ENCODE measurements at places on chromosomes 2 and 18. TPM values are rescaled to one million over a fixed set of nuclear protein-coding genes. Genes with fewer than 3 reads are reported as not detected.

GRCh38 chr2:28451793-28452533, 43.9 kb upstream of the PLB1 start:
- no peak for DNase-seq

DNA sequence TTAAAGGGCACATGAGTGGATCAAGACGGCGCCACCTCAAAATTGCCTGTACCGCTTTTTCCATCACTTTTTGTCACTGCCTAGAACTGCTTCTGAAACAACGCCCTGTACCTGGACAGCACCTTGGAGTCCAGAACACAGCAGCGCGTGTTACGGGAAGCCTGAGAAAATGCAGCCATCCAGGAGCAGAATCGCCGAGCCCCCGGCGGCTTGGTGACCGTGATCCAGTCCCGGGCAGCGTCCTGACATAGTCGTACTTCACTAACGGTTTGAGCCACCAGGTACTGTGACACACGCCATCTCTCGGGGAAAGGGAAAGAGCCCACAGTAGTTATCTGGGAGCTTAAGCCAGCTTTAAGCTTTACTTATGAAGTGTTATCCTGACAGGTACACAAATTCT, 168.9 kb upstream of the SALL3 start:
- no peak for DNase-seq

DNA sequence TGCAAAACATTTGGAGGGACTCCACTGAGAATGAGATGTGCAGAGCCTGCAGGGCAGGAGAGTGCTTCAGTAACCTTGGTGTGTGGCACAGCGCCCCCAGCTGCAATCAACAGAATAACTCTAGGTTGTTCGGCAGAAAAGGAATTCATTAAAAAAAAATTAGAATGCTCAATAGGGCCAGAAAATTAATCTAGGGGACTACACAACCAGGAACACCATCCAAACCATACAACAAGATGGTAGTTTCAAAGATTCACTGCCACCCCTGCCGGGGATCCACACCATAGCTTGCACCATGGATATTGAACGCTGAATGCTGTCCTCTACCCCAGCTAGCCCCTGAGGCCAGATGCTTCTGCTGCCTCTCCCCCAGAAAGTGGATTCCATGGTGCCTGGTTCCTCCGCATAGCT, 50.1 kb downstream of the THUMPD2 start:
- DNase-seq: peak; percentile 28

- DNase-seq: no peak
These were observed 126.2 kb downstream of the TPO start for GRCh38 chr2:1539441-1539840.

GRCh38 chr2:2960441-2961133, 417.0 kb downstream of the EIPR1 start:
- no peak for DNase-seq

GRCh38 chr18:21191596-21192307, 50.3 kb upstream of the GREB1L start:
- DNase-seq: peak; percentile 57

DNA sequence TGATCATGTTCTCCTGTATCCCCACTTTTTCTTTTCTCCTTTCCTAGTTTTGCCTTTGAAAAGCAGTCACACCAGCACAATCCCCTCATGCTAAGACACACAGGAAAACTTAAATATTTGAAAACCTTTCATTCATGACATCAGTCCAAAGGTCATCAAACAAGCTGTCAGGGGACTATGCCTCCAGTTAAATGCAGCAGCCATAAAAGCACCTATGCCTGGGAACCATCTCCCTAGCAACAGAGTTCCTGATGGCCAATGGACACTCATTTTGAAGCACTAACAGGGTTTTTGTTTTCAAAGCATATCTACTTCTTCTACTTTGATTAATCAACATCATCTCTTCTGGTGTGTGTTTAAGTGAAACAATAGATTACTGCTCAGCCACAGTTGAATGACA, 286.4 kb upstream of the PARD3B start:
- DNase-seq: no peak

- DNase-seq: no peak
These were observed 2.1 kb upstream of the TANC1 start for GRCh38 chr2:158966312-158966711.

DNA sequence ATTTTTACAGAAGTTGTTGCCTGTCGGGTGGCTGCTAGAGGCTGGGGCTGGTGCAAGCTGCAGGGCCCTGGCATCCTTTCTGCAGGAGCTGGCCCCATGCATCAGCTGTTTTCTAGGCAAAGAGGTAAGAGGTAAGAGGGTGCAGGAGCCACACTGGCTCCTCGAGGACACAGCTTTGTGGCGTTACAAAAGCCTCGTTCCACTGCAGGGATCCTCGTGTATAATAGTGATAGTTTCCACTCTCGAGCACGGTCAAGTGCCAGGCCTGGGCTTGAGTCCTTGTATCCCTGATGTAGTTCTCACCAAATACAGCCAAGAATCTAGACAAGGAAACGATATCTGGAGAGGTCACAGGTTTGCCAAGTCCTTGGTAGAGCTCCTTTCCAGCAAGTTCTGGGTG, 33.2 kb upstream of the FHOD3 start:
- DNase-seq: no peak

GRCh38 chr2:62304429-62305417, 108.8 kb downstream of the B3GNT2 start:
- no peak for DNase-seq

DNA sequence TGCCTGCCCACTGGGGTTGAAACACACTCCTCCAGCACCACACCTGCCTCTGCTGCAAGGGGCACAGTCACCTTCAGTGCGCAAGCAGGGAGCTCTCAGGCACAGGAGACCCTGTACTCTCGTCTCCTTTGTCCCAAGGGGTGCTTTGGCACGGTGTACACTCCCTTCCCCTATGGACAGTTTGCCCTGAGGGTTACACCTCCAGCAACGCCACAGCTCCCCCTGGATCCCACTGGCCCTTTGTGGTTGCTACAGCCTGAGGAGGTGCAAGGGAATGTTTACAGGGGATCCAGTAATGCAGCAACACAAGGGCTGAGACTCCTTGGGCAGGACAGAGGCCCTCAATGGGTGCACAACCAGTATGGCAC, 45.2 kb upstream of the FAM117B start:
- DNase-seq: no peak

DNA sequence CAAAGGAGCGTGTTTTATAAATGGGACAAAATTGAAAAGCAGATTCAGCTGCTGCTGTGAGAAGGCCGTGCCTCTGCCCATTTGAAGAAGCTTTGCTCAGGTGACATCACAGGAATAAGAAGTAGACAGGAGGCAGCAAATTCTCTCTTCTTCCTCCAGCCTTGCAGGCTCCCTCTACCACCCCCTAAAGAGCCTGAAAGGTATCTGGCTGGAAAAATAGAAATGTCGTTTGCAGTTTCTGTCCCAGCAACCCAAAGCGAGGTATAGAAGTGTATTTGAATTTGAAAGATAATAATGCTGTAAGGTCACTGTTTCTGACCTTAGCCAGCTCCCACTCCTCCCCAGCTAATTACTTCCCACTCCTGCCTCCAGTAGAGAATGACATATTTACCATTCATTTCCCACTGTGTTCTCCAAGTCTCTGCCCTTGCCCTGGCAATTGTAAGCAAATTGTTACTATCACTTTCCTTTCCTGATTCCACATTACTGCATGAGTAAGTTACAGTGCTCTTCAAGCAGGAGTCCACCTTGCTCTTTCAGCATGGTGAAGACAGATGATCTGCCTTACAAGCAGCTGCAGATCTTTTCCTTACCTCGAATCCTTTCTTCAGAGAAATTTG, 56.8 kb upstream of the RASGRP3 start:
- no peak for DNase-seq

DNA sequence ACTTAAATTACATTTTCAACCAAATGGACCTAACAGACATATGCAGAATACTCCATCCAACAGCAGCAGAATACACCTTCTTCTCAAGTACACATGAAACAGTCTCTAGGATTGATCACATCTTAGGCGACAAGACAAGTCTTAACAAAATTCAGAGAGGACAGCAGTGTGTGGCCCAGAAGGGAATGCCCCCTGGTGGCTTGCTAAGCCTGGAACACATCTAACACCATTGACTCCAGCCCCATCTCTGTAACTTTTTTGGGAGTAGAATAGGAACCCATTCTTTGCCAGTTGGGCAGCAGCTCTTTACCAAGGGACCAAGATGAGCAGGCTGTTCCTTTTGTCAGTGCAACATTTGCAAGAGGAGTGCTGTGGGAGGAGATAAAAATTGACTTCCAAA, 249.9 kb downstream of the PLCL1 start:
- DNase-seq: no peak

- no peak for DNase-seq
These were observed 19.5 kb upstream of the PUM2 start for GRCh38 chr2:20370191-20370590.

DNA sequence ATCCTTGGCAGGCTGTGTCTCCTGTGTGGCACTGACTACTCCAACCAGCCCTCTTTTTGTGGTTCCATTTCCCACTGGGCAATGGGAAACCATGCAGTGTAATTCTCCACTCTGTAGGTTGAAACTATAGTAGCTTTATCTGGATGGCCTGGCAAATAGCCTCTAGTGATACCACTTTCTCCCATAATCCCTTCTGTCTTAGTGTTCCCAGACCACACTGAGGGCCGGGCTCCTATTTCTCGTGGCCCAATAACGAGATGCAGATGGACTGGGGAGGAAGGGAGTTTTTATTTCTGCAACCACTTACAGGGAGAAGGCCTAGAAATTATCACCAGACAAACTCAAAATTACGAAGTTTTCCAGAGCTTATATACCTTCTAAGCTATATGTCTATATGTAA, 24.7 kb downstream of the SKA1 start:
- DNase-seq: no peak

GRCh38 chr2:7348761-7349160, 431.5 kb downstream of the RNF144A start:
- DNase-seq: no peak

DNA sequence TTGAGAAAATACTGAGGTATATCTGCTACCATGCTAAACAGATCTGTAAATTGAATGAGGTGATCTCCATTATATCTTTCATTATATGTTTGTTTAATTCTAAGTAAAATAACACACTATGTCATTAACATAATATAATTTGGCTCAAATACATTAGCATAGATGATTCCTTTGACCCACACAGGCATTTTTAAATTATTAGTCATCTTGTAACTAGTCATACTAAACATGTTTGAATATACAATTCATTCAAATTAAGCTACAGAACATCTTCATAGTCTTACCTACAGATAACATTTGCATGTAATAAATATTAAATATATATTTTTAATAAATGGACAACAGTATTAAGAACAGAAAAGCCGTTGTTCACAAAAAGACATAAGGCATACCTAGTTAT, 52.7 kb upstream of the KYNU start:
- no peak for DNase-seq

- DNase-seq: no peak
These were observed 63.3 kb downstream of the MAP3K20 start for GRCh38 chr2:173138962-173139361.

Gene ERBB4
- 10.2 TPM for total RNA-seq

Gene QPCT
- total RNA-seq: not detected

Gene MYO7B
- total RNA-seq: 0.28 TPM

Gene CYS1
- total RNA-seq: not detected

Gene CD8A
- total RNA-seq: 0.54 TPM

Gene SERPINB11
- not detected for total RNA-seq

Gene ARHGAP15
- 2.8 TPM for total RNA-seq

Gene RIT2
- total RNA-seq: not detected

Gene DCC
- total RNA-seq: 11.3 TPM

Gene ZNF532
- total RNA-seq: 180 TPM

Data from neural crest cell (in vitro differentiated cells).